ENCODE measurements at places on chromosomes 2 and 18.
A peak's percentile ranks its signal among the peaks of the same experiment; 100 is the strongest.

- DNase-seq = no peak
These were observed 71.2 kb downstream of the BCL2L11 start for GRCh38 chr2:111191877-111192276.

- no peak for DNase-seq
These were observed 80.5 kb downstream of the TMEM185B start for GRCh38 chr2:120142528-120143219.

DNA sequence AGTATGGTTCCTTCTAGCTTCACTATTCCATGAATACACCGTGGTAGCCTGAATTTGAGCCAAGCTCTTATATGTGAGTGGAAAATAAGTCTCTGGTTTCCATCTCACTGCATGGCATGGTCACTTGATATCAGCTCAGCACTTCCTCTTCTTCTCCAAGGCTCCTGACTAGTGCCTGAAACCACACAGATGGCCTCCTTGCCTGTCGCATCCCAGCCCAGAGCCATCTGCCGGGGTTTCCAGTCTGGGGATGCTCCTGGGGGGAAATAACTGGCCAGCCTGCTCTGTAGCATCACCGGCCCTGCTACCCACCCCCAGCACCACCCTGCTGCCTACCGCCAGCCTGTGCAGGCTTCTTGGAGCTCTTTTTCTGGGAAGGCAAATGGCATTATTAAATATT, 7.7 kb upstream of the MARCHF4 start:
- no peak for DNase-seq

- DNase-seq = no peak
These were observed 8.6 kb upstream of the RND3 start for GRCh38 chr2:150495993-150496627.

DNA sequence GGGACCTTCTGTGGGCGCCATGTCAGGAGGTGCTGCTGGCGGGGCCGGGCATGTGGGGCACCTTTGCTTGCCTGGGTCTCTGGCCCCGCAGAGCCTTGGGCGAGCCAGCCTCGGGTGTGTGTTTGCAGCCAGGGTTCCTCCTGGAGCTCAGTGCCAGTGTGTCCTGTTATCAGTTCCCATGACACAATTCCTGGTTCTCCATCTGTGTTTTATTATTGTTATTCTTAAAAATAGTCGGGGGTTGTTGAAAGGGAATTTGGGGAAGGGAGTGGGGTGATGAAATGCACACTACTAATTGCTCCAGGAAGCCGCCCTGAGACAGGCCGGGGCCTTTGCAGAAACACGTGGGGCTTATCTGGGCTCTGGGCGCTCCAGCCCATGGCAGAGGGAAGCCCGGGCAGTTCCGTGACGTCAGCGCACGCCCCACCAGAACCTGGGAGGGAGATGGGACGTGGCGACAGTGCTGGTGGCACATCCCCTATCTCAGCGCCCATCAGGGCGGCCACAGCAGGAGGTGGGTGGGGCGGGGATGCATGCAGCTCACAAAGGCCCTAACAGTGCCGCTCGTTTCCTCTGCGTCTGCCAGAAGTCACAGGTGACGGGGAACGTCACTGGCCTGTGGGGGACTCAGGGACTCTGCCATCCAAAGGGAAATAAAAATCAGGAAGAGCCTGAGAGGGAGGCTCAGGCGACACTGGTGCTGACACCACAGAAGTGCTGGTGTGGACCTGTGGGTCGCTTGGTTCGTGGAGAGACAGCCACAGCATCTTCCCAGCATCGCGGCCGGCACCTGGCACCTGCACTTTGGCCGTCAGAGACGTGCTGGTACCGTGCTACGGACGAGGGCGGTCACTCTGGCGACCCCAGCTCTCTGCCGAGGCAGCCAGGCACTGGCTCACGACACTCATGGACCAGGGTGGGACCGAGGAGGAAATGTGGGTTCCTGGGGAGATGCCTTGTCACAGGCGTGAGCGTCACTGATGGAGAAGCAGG, 131.0 kb downstream of the NFATC1 start:
- no peak for DNase-seq

GRCh38 chr18:4260107-4260506, 195.0 kb downstream of the DLGAP1 start:
- no peak for DNase-seq

- no peak for DNase-seq
These were observed 24.9 kb downstream of the COPS9 start for GRCh38 chr2:240111253-240111652.

- no peak for DNase-seq
These were observed 283.3 kb upstream of the VWC2L start for GRCh38 chr2:214127571-214127970.

- no peak for DNase-seq
These were observed 300.0 kb downstream of the PDE11A start for GRCh38 chr2:177772529-177772928.

GRCh38 chr2:190184460-190184859, 121.9 kb upstream of the MSTN start:
- no peak for DNase-seq

GRCh38 chr2:211860224-211860623, 678.4 kb downstream of the ERBB4 start:
- no peak for DNase-seq

DNA sequence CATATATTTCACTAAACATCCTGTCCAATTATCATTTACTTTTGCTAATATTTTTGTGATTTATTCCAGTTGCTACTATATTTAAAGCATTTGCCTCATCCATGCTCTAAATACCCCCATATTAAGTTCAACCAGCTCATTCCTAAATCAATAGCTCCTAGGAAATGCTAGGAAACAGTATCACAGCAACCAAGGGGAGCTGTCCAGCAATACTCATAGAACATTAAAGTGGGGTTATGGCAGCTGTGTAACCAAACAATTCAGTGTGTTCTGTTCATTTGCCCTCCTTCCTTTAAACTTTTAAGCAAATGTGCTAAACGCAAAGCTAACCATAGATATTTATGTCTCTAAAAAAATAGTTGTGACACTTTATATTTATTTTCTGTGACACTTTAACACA, 41.1 kb downstream of the ACVR1C start:
- no peak for DNase-seq

GRCh38 chr2:3656762-3657721, 958 bp upstream of the ALLC start:
- no peak for DNase-seq

GRCh38 chr18:22685788-22686187, 247.3 kb upstream of the RBBP8 start:
- no peak for DNase-seq

- DNase-seq = no peak
These were observed 75.2 kb downstream of the RBMS1 start for GRCh38 chr2:160418398-160418765.

DNA sequence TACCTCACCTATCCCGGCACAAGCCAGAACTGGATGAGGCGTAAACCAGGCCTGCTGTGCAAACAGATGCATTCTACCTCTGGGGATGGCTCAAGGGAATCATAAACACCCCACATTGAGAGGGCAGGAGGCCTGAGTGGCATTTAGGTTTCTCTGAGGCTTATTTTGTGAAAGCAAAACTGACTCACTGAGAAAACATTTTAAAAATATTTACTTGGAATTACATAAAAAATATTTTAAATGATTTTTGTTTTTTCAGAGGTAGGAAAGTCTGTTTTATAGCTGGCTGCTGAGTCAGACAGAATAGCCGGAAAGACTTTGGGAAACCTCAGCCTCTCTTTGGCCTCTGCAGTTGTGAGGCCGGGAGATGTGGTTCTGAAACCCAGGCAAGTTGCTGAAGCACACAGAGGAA, 244.1 kb downstream of the NCKAP5 start:
- DNase-seq = no peak

DNA sequence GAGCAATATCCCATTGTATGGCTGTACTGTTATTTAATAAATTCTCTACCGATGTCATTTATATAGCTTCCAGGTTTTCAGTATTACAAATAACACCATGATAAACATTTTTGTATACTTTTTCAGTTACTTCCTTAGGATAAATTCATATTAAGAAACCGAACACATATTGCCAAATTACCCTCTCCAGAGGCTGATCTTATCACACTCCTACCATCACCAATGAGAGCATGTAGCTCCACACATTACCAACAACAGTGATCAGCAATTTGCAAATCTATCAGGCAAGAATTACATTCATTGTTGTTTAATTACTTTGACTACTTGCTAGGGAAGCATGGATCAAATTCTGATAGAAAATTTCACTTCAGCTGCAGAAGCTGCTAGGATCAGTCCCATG, 5.8 kb upstream of the NDUFV2 start:
- no peak for DNase-seq

DNA sequence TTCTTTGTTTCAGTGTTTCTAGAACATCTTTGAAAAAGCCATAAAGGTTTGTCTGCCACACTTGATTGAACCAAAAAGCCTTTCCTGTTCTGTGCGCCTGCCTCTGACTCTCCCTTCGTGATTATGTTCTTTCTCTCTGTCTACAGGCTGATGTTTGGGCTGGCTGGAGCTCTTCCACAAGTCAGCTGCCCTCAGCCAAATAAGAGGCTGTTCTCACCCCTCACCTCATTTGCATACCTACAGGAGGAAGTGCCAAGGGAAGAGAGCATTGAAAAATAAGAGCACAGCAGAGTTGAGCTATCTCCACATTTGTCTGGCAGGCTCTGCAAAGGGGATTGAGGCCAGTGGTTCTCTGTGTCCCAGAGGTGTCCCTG, 15.8 kb downstream of the INPP5D start:
- DNase-seq = no peak

GRCh38 chr2:75602724-75603342, 42.1 kb upstream of the EVA1A start:
- DNase-seq = peak; percentile 72

DNA sequence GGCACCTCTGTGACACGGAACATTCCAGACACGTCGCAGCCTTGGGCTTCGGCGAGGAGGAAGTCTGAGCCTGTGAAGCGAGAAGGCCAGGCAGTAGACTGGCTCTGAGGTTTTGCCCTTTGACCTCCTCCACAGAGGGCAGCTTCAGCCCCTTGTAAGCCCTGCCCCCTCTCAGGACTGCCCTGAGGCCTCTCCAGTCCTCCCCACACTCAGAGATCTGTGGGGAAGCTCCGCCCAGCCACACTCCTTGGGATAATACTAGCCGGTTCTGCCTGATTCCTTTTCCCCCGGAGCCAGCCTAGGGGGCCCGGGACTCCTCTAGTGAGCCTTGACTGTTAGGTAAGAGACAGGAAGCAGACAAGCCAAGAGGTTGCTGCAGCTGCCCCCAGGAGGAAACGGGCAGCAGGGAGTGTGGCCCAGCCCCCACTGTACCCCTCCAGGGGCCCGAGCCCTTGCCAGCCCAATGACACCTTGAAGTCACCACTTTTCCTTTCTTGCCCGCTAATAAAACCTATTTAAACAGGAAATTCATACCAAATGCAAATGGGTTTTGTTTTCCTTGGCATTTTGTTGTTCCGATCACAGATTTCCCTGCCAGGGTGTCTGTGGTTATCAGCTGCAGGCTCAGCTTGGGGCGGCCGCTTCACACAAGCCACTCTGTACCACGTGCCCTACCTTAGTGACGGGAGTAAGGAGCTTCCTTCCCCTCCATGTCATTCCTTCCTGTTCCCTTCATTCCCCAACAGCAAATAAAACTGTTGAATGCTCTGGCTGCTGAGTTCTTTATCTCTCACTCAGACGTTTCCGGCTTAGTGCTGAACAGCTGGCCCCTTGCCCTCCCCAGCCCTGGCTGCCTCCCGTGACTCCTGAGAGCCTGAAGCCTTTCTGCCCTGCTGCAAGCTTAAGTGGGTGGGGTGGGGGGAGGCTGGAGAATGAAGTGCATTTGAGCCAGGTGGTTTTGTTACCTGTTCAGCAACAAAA, 124.7 kb downstream of the CABLES1 start:
- DNase-seq = peak; percentile 51

DNA sequence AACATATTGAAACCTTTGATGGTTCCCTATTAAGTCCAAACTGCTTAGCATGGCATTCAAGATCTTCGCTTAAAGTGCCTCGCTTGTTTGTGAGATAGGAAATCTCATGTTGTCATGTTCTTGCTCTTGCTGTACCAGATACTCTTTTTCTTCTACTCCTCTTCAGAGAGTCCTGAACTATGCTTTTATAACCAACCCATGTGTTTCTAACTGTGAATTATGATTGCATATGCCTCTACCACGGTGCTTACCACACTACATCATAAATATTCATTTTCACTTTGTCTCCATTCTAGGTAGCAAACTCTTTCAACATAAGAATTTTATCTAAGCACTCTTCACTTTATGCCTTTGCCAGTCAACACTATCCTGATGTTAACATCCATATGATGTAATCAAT, 23.6 kb downstream of the STAT4 start:
- no peak for DNase-seq

GRCh38 chr2:68710336-68710735, 24.3 kb upstream of the ARHGAP25 start:
- no peak for DNase-seq

DNA sequence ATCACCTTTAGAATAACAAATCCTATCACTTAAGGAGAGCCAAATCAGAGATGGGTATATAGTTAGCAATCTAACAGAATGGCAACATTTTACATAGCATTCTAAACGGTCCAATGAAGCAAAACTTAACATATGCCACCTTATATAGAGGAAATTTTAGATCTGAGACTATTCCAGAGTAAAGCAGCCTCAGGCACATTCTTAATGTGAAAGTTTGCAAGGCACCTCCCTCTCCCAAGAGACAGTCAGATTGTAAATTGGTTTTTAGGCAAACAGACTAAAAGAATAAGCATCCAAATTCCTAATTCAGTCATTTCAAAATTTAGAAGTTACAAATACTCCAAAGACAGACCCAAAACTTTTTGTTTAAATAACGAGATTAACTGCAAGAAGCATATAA, 292.9 kb downstream of the STK39 start:
- peak; percentile 28 for DNase-seq

GRCh38 chr2:178363252-178363651, 87.7 kb downstream of the PRKRA start:
- no peak for DNase-seq

- no peak for DNase-seq
These were observed 145.8 kb downstream of the BABAM2 start for GRCh38 chr2:28036307-28036706.

GRCh38 chr2:40274270-40274669, 177.6 kb downstream of the SLC8A1 start:
- no peak for DNase-seq

- DNase-seq = no peak
These were observed 195.4 kb downstream of the ZBTB7C start for GRCh38 chr18:48213791-48214190.

- no peak for DNase-seq
These were observed 73.3 kb upstream of the FAM98A start for GRCh38 chr2:33672389-33672788.

DNA sequence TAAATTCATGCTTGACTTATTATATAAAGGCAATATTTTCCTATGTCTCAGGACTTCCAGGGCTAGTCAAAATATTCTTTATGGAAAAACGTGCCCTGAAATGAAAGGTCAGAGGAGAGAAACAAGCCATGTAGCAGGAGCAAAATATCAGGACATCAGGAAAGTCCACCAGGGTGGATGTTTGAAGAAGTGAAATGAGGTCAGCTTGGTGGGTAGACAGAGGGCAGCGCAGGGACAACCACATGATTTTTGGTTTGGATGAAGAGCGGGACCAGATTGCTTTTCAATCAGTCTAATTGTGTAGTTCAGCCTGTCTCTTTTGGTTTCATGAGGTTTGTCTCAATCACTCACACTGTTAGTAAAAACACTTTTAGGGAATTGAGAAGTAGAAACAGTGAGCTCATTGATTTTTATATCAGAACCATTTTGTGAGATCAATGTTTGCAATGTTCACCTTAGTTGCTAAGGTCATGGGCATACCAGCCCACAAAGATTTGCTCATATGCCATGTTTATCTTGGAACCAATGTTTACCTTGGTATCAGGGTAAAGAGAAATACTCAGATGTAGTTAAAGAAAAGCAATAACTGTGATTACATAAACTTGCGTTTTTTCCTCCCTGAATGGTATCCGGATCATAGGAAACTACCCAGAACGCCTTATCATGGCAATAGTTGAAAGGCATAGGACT, 32.1 kb downstream of the GKN2 start:
- no peak for DNase-seq

GRCh38 chr2:106800976-106801655, 84.9 kb downstream of the ST6GAL2 start:
- no peak for DNase-seq
